ENCODE measurements at places on chromosomes 7 and 10.

DNA sequence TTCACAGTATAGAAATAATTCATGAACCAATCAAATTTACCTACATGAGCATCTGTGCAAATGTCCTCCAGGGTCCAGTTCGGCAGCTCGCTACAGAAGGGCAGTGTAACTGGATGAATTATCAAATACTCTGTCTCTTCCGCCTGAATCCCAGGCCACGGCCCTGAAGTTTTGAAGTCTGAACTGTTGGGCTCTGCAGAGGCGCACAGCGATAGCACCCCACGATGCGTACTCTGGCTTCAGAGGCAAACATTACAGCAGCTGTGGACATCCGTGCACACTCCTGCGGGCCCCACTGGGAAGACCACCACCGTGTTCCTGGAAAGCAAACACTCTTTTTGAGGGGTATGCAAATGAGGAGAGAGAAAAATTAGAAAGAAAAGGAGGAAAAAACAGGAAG, 259.8 kb upstream of the TCERG1L start:
- DNase-seq: no peak

GRCh38 chr10:77189075-77189474, 448.5 kb downstream of the KCNMA1 start:
- no peak for DNase-seq

- DNase-seq: no peak
Observed at GRCh38 chr10:72263613-72264241, 10.0 kb upstream of the DDIT4 start.

GRCh38 chr7:154873500-154874121, 129.3 kb downstream of the PAXIP1 start:
- DNase-seq: no peak

DNA sequence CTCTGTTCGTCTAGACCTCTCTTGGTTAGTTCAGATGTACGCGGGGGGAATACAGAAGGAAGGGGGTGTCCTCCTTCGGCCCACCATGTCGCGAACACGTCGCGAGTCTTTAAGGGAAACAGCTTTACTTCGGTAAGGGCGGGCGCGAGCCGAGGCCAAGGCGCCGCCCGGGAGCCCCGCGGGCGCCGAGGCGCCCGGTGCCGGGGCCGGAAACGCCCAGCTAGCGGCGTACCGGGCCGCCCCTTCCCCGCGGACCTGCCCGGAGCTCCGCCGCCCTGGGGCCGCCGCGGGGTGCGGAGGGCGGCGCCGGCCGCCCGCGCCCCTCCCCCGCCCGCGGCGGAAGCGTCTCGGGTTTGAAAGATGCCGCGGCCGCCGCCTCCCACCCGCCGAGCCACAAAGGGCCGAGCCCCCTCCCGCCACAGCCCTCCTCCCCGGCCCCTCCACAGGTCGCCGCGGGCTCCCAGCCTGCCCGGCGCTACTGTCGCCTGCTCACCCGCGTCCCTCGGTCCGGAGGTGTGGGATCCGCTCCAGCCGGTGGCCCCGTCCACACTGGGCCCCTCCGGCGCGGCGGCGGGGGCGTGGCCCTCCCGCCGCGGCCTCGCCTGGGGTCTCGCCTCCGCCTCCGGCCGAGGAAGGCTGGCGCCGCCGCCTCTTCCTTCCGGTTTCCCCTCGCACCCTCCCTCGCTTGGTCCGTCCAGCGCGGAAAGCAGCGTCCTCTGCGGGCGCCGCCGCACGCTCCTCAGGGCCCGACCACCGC, at the start of gene KBTBD2:
TSS of gene KBTBD2 (minus strand) at position 718 of the 757 bp plus-strand sequence. CDS start 12,156 bp downstream, outside the sequence.
- peak; percentile 83 for DNase-seq

GRCh38 chr7:157470701-157471131, 133.9 kb downstream of the DNAJB6 start:
- no peak for DNase-seq

GRCh38 chr7:131013716-131014115, 279.7 kb upstream of the KLF14 start:
- no peak for DNase-seq

DNA sequence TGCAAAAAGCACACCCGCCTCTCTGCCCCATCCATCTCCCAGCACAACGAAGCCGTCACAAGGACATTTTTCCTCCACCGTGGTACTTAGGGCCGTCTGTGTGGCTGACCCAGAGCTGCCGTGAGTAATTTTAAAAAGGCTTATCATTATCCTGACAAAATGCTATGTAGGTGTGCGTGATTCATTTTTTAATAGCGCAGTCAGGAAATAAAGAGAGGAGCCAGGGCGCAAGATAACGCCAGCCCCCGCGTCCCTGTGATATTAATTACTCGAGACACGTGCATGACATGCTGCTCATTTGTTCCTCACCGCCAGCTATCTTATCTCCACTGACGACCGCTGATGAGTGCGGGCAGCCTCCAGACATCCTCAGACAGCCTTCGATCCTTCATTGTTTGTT, 332.7 kb upstream of the PFKP start:
- DNase-seq: no peak

GRCh38 chr10:124992462-124993344, 50.8 kb downstream of the ZRANB1 start:
- DNase-seq: peak; percentile 49

- no peak for DNase-seq
Observed at GRCh38 chr10:72045586-72045985, 42.8 kb downstream of the SPOCK2 start.

- DNase-seq: no peak
Observed at GRCh38 chr10:130769146-130770017, 542.1 kb downstream of the TCERG1L start.

- no peak for DNase-seq
Observed at GRCh38 chr7:34718867-34719266, 60.8 kb downstream of the NPSR1 start.

- DNase-seq: no peak
Observed at GRCh38 chr7:17326378-17326777, 27.9 kb downstream of the AHR start.

GRCh38 chr7:158567153-158567603, 20.4 kb downstream of the PTPRN2 start:
- no peak for DNase-seq

- peak; percentile 92 for DNase-seq
Observed at GRCh38 chr10:102229810-102230263, 3.7 kb downstream of the ELOVL3 start.

GRCh38 chr10:89419548-89419947, 5.2 kb downstream of the IFIT5 start:
- DNase-seq: no peak

DNA sequence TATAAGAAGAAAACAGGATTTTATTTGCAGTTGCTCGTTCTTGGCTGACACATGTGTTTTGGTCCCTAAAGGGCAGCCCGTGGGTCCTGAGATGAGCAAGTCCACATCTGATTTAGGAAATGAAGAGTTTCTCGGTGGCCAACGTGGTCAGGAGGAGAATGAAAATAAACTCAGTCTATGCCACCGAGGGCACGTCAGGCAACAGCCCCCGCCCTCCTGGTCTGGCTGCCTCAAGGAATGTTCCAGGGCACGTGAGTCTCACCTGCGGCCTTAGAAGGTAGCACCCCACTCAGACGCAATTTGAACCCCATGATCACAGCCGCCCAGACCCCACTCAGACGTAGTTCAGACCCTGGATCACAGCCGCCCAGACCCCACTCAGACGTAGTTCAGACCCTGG, 197.2 kb downstream of the ADARB2 start:
- no peak for DNase-seq

GRCh38 chr10:1609648-1609970, 127.7 kb downstream of the ADARB2 start:
- DNase-seq: no peak

DNA sequence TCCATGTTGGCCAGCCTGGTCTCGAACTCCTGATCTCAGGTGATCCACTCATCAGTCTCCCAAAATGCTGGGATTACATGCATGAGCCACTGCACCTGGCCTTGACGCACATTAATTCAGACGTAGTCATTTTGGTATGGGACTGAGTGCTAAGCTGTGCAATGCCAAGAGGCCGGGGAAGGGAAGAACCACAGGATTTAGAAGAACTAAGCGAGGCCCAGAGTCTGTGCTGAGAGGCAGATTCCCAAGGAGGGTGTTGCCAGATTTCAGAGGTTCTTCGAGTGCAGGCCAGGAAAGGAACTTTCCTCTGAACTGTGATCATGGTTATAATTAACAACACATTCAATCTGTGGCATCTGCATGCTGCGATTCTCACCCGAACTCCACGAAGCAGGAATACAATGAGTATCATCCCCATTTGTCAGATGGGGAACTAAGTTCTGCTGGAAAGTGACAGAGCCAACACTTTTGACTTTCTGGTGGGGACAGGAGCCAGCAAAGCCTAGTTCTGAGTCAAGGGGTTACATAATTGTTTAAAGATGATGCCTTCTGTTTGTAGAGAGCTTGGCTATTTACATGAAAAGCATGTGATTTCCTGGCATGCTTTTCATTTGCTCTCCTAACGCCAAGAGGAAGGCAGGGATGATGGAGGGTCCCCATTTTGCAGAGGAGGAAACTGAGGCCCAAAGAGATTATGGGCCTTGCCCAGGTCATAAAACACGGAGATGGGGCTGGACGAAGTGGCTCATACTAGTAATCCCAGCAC, 6.2 kb upstream of the ZAN start:
- no peak for DNase-seq

- DNase-seq: no peak
Observed at GRCh38 chr7:147412782-147413556, 1177.6 kb upstream of the C7orf33 start.

- no peak for DNase-seq
Observed at GRCh38 chr10:1394155-1394912, 338.1 kb downstream of the WDR37 start.

- DNase-seq: no peak
Observed at GRCh38 chr7:30068117-30068516, 39.9 kb downstream of the PLEKHA8 start.

DNA sequence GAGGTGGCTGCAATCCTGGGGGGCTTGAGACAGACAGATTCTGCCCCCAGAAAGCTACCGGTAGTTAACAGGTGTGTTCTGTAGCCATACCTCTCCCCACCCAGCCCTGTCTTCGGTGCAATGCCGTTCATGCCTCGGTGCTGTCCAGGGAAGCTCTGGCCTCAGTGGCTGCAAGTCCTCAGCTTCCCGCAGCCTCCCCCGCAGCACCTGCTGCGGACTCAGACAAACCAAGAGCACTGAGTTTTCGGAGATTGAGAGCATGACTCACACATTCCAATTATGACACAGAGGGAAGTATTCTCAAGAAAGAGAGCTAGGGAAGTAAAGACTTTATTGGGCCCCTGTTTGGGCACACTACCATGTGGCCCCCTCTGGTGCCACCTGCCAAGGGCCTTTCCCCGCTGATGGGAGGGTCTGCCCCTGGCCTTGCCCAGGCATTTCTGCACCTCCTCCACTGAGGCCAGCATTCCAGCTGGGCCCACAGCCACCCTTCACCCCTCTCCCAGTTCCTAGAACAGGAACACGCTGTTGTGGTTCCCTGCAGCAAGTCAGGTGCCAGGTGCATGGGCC, 30.2 kb upstream of the EZH2 start:
- DNase-seq: peak; percentile 74

DNA sequence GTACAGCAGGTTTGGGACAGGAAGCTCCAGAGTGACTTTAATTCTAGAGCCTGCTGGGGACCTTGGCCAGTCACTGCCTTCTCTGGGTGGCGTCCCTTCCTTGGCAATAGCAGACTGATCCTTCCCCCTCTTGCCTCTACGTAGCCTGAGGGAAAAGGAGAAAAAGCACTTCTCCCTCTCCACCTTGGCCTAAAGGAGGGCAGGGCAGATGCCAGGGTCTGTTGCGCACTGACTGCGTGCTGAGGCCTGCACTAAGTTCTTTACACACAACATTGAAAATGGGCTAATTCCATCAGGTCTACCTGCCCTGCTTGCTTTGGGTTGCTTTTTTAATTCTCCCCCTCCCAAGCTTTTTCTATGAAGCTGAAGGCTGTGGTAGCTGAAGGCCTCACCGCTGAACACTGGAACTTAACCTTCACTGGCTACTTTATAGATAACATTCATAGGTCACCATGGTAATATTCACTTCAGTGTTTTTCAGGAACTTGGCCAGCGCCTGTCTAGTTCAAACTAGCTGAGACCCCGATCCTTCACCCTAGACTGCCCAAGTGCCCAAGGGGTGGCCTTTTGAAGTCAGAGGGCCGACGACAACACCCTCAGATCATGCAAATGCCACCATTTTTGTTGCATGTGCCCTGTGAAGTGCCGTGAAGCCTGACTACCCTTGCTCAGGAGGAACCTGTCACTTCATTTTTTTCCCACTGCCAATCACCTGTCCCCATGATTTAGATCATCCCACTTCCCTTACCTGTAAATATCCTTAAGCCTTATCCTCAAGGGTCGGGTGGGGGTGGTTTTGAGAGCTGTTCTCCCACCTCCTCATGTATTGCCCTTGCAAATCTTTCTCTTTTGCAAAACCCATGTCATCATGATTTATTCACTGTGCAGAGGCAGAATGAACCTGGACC, 28.7 kb downstream of the PRF1 start:
- no peak for DNase-seq

GRCh38 chr10:86779220-86780017, 23.0 kb downstream of the BMPR1A start:
- DNase-seq: no peak

DNA sequence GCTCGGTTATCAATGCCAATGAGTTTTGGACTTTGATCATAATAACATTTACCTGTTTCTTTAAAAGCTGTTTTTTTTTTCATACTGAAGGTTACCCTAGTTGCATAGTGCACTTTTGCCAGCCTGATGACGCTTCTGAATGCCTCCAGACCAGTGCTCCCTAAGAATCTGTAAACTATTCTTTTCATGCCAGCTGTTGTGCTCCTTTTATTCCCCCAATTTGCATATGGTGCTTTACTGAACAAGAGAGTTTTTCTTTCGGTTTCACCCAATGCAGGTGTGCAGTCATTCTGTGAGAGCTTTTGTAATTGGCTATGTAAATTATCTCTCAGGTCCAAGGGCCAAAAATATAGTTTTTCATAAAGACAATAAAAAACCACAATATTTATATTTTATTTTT, 48.1 kb upstream of the GLCCI1 start:
- peak; percentile 10 for DNase-seq

DNA sequence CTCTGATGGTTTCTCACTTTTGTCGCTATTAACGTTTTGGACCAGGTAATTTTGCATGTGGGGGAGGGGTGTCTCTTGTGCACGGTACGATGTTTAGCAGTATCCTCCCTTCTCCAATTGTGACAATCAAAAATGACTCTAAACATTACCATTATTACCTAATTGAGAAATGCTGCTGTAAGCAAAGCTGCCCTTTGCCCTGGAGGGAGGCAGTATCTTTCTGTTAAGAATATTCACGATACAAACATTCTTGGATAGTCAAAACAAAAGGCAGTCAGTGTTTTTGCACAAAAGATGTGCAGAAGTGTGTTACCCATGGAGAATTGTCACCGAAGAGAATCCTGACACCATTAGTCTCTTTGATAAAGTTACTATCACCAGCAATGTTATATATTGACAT, 9.6 kb downstream of the MALSU1 start:
- DNase-seq: no peak

DNA sequence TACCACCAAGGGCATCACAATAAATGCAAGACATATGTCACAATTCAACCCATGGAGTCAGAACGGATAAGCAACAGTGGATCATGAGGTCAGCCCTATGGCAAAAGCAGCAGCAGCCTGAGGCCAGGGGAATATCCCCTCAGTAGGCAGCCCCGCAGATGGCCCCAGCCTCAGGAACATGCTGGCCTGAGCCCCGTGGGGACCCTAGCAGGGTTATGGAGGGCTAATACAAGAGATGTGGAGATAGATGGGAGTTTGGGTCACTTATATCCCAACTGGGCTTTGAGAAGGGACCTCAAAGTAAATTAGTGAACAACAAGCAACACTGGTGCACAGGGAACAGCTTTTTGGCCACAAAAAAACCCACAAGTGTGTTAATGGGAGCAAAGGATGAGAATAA, 9.1 kb downstream of the TMEM72 start:
- DNase-seq: no peak

Data from activated CD4-positive, alpha-beta T cell treated with anti-CD3 and anti-CD28 coated beads for 48 hours (primary cell).